ENCODE measurements at places on chromosomes 12 and 14. TPM values are rescaled to one million over a fixed set of nuclear protein-coding genes. Genes with fewer than 3 reads are reported as not detected.

The CYP46A1 gene
- 10.8 TPM for total RNA-seq

The OAS2 gene
- 52.6 TPM for total RNA-seq

The CCDC177 gene
- total RNA-seq: not detected

The PLEKHD1 gene
- total RNA-seq: 0.19 TPM

The MYF6 gene
- total RNA-seq: not detected

The NEMF gene
- total RNA-seq: 67.5 TPM

The TTC9 gene
- 14.1 TPM for total RNA-seq

The LRRC23 gene
- 19.8 TPM for total RNA-seq

The NCKAP5L gene
- 9.5 TPM for total RNA-seq

Measured in OCI-LY7 (cell line).